Activated gamma-delta T cell treated with Interleukin-2 at 50 U/mL for 16 hours (primary cell): ENCODE measurements at places on chromosomes 4 and X.

DNA sequence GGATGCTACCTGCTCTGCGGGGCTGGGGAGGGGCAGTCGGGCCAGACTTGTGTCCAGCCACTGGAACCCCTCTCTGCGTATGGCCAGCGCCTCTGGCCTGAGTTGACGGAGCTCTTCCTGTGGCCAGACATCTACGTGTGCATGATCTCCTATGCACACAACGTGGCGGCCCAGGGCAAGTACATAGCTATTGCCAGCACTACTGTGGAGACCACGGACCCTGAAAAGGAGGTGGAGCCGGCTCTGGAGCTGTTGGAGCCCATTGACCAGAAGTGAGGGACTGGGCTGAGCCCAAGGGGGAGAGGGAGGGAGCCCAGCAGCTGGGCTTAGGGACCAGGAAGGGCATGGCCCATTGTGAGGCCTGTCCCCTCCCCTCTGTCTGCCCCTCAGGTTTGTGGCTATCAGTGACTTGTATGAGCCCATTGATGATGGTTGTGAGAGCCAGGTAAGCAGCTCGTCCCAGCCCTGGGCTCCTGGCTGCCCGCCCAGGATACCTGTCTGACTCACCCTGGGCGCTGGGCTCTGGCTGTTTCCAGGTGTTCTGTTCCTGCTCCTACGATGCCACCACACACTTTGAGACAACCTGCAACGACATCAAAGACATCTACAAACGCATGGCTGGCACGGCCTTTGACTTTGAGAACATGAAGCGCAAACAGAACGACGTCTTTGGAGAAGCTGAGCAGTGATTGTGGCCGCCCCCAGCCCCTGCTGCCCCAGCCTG lies 1.8 kb upstream of the FAM50A start:
- DNase-seq, result no peak

DNA sequence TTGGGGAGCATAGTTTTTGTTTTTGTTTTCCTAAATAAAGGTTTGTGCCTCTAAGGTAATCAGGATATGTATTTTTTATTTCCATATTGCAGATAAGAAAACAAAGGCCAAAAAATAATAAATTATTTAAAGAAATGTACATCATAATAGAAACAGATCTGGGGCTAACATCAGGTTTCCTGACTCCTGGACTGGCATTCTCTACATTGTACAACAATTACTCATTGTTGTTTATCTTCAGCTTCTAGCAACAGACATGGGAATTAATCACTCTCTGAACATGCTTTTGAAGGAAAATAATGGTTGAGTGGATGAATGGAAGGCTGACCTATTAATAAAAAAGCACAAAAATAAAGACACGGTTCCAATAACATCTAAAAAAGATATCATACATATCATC lies 146.2 kb downstream of the KCNIP4 start:
- DNase-seq, result no peak

GRCh38 chrX:150465326-150465725 lies 102.2 kb downstream of the MAMLD1 start:
- no peak for DNase-seq

GRCh38 chr4:10740891-10741620 lies 56.5 kb upstream of the CLNK start:
- DNase-seq, result no peak

DNA sequence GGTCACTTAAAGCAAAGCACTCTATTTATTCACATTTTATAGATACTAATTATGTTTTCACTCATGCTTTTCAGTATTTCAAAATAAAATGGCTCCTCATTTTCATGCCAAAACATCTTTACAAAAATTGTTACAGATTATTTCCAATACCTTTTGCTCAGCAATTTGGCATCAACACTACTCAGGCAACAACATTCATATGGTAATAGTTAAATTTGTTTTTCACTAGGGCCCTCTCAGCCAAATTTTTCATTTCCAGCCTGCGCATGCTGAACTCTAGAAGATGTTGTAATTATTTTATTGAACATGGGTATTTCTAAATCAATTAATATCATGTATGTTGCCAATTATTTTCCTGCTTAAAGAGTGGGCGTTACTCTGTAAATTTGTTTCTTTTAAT lies 225.6 kb downstream of the ANTXR2 start:
- DNase-seq, result no peak

DNA sequence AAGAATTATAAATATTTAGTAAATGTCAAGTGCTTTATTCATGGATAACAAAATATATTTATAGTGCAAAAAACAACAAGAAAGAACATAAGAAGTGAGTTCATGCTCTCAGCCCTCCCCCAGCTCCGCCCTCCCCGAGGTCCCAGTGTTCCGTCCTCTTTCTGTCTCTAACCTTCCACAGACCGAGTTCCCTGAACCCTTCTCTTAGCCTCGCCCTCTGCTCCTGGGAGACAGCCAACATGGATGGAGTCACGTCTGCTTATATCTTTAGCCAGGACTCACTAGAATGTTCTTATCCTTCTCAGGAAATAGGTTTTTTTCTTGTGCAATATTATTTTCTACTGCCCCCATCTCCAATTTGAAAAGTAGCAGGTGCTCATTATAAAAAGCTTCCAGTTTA lies 40.1 kb upstream of the HELT start:
- no peak for DNase-seq

DNA sequence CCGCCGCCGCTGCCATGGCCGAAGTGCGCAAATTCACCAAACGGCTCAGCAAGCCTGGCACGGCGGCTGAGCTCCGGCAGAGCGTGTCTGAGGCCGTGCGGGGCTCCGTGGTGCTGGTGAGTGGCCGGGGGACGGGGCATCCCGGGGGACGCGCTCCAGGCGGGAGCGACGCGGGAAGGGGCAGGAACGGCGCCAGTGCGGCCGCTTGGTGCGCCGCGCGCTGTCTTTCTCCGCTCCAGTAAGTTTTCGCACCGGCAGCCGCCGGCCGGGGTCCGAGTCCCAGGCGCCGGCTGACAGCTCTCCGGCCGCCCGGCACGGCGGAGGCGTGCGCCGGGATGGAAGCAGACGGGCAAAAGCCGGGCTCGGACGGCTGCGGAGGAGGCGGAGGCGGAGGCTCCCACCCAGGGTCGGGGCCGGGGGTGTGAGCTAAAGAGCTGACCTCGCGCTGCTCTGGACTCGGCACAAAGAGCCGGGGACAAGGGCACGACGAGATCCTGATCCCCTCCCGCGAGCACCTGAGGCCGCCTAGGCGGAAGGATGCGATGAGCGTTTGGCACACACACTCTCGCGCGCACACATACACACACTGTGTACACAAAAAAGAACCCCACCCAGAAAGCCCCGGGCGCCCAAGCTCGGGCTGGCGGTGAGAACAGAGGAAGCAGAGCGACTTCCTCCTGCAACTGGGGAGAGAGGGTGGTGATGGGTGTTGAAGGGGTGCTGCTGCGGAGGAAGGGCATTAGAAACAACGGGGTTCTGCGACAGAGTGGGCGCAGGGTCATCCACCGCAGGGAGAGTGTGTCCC lies 545 bp downstream of the DOCK11 start:
- DNase-seq, result peak; percentile 75

DNA sequence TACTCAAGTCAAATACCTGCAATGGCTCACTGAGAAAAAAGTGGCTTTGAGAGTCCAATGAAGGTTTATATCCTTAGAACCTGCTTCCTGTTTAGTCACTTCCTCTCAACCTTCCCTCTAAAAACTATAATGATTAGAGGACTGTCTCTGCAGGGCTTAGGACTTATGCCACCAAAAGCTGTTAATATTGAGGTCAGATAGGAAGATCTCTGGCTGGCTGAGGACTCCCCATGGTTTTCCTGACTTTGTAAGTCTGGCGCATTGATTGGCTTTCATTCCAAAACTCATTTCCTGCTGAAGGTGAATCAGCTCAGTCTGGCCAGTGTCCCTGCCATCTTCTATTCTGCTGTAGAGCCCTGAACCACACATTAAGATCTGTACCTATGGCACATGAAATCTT lies 140.9 kb upstream of the ANK2 start:
- no peak for DNase-seq

GRCh38 chr4:13530823-13531624 lies 13.3 kb downstream of the NKX3-2 start:
- no peak for DNase-seq

- DNase-seq, result peak; percentile 11
These were observed 96.5 kb upstream of the MAOA start for GRCh38 chrX:43559644-43560043.

GRCh38 chr4:76998251-76998901 lies 48.8 kb downstream of the SEPTIN11 start:
- DNase-seq, result no peak

GRCh38 chrX:149987613-149988012 lies 49.3 kb upstream of the EOLA2 start:
- no peak for DNase-seq

- DNase-seq, result no peak
These were observed 53.4 kb upstream of the PSAPL1 start for GRCh38 chr4:7487998-7488671.

DNA sequence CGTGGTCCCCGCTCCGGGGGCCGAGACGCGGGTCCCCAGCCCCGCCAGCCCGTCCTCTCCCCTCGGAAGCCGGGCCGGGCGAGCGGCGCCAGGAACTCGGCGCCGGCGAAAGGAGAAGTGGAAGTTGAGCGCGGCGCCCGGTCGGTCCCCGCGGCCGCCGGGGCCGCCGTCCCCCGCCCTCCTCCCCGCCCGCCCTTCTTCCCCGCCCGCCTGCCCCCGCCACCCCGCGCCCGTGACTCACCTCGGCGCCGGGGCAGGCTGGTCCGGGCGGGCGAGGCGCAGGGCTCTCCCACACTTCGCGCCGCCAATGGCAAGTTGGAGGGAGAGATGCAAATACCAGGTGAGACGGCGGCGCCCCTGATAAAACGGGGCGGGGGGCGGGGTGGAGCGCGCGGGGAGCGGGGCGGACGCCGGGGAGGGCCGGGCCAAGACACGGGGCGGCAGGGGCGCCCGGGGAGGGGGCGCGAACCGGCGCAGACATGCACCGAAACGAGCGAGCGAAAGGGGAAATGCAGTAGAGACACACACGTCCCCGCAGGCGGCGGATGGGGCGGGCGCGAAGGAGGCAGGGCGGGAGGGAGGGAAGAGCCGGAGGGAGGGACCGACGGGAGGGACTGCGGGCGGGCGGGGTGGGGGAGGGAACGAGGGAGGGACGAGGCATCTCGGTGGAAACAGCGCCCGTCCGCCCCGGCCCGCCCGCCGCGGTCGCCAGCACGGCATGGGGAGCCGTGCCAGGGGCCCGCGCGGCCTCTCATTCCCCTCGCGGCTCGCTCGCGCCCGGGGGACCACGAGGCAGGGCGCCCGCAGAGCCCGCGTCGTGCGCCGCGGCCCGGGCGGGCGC lies at the start of gene ELF4:
Gene ELF4 (minus strand): TSS at position 119 of the 841 bp plus-strand sequence. CDS start 29,167 bp downstream, outside the sequence.
- DNase-seq, result peak; percentile 56

DNA sequence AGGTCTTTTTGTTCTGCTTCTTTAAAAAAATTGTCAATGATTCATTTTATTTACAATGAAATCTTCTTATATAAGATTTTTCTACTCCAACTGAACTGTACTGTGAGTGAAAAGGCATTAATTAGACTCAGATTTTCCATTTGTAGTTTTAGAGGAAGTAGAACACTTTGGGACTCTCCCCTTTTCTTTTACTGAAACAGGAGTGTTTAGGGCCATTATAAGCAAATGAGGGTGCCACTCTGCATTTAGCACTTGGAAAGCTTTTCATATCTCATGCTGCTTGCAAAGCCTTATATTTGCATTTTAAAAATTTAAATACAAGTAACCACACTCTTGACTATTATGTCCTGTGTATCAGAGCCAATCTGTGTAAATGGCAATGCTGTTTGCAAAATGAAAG lies 584.3 kb downstream of the KLHL13 start:
- DNase-seq, result no peak

DNA sequence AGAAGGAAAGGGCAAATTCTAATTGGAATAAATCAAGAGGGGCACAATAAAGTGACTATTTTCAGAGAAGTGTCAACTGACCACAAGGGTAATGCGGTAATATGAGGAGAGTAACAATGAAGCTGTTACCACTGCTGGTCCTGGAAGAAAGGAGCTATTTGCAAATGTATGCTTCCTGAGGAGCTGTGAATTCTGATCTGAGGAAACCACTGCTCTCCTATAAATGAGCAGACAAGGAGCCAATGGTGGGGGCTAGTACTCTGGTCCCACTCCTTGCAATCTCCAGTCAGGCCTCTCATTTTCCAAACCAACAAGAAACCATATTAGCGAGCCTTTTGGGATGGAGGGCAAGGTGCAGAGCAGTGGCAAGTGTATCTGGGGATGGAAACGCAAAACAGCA lies 770.2 kb downstream of the FSTL5 start:
- no peak for DNase-seq

GRCh38 chr4:1315836-1316536 lies 26.3 kb downstream of the MAEA start:
- no peak for DNase-seq

- no peak for DNase-seq
These were observed 245.3 kb upstream of the JADE1 start for GRCh38 chr4:128564081-128564630.

GRCh38 chr4:76235407-76235806 lies 16.1 kb upstream of the FAM47E start:
- no peak for DNase-seq

- DNase-seq, result no peak
These were observed 46.2 kb upstream of the IGFBP7 start for GRCh38 chr4:57156242-57156990.

- no peak for DNase-seq
These were observed 44.1 kb downstream of the TEC start for GRCh38 chr4:48225368-48226141.

DNA sequence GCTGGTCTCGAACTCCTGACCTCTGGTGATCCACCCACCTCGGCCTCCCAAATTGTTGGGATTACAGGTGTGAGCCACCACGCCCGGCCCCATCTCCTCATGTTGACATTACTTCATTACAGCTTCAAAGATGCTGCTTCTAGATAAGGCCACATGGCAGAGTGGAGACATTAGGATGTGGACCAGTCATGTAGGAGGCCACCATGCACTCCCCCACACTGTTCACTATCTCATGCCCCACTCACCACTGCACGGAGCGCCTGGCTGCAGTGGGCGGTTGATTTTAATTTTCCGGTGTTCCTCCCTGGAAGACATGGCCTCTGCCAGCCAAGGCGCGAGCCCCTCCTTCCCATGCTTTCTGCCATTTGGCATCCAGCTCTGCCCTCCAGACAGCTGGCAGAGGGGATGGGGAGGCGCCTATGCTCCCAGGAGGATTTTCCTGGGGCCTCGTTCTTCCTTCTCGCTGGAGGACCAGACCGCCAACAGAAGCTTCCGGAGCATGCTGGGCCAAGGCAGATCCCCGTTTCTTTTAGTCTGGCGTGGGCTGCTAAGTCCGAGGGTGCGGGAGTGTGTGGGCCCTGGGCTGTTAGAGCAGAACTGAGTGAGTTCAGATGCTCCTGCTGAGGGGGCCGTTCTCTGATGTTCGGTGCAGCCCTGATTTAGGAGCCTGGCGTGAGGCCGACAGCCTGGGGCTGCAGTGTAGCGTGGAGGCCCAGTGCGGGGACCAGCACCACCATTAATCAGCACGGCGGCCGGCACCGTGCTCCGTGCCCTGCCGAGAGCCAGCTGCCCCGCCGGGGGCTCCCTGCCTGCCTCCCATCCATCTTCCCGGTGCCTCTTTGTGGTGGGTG lies 93.1 kb downstream of the SORCS2 start:
- no peak for DNase-seq

- no peak for DNase-seq
These were observed 47.7 kb upstream of the MAN2B2 start for GRCh38 chr4:6527259-6527658.

GRCh38 chr4:46254788-46255187 lies 130.9 kb upstream of the GABRG1 start:
- DNase-seq, result no peak

- no peak for DNase-seq
These were observed 27.2 kb upstream of the FMR1NB start for GRCh38 chrX:147953976-147954375.
